ENCODE measurements at places on chromosomes 2 and 18.

- no peak for DNase-seq
These were observed 3.7 kb downstream of the ANKRD53 start for GRCh38 chr2:70981866-70982810.

DNA sequence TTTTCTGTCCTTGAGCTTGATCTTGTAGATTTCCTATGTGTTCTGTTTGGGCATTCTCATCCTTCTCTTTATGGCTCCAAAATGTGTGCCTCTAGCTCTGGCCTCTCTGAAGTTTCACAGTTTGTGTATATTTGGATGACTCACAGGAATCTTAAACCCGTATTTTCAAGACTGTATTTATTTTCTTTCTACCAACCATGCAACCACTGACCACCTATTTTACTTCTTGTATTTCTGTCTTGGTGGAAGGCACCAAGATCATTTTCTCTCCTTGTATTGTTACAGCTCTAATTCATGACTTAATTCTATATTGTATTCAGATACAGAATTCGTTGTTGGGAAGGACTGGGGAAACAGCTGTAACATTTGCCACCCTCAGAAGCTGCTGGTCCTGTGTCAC, 39.5 kb downstream of the ACSL3 start:
- DNase-seq, result no peak

GRCh38 chr2:100166701-100167100, 24.3 kb upstream of the AFF3 start:
- no peak for DNase-seq

- DNase-seq, result no peak
These were observed 79.3 kb downstream of the TXNL1 start for GRCh38 chr18:56559044-56559443.

DNA sequence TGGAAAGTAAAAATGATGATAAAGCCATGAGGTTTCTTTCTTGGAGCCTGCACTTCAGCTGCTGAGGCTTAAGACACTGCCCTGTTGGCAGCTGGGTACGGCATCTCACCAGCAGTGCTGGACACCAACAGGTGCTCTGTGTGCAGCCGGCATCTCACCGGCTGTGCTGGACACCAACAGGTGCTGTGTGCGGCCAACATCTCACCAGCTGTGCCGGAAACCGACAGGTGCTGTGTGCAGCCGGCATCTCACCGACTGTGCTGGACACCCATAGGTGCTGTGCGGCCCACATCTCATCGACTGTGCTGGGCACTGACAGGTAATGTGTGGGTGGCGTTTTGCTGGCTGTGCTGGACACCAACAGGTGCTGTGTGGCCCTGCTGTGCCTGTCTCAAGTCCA, 190.8 kb downstream of the TMEM18 start:
- no peak for DNase-seq

DNA sequence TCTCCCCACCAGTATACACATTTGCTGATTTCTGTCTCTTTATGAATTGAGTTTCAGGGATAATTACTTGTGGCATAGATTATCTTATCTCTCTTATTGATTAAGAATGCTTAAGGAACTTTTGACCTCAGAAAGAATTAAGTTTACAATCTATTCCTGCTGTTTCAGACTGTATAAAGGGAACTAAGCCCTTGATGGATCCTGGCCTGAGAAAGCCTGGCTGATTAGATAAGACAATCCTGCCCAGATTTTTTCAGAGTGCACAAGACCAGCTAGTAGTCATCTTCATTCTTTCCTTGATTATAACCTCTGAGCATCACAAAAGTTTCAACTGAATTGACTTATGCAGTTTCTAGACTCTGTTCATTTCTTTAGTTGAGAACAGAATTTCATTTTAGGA, 22.7 kb upstream of the TFPI start:
- no peak for DNase-seq

DNA sequence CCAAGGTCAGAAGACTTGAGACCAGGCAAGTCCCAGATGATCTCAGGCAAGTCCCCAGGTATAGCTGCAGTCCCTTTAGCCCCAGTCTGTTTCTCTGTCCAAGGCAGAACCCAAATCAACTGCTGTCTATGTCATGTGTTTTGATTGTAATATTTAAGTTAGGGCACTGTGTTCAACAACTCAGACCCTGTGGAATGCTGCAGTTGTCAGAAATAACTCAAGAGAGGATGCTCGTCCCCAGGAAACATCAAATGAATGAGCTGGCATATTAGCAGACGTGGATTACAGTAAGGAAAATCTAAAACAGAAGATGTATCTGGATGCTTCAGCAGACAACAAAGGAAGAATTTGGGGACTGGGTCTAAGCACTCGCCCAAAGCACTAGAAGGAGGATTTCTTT, 70.1 kb downstream of the BCL11A start:
- DNase-seq, result no peak

- DNase-seq, result no peak
These were observed 50.8 kb downstream of the AGAP1 start for GRCh38 chr2:235544689-235544969.

- no peak for DNase-seq
These were observed 92.5 kb downstream of the KCNF1 start for GRCh38 chr2:11004199-11004598.

GRCh38 chr2:75407038-75407530, 153.7 kb downstream of the EVA1A start:
- DNase-seq, result no peak

DNA sequence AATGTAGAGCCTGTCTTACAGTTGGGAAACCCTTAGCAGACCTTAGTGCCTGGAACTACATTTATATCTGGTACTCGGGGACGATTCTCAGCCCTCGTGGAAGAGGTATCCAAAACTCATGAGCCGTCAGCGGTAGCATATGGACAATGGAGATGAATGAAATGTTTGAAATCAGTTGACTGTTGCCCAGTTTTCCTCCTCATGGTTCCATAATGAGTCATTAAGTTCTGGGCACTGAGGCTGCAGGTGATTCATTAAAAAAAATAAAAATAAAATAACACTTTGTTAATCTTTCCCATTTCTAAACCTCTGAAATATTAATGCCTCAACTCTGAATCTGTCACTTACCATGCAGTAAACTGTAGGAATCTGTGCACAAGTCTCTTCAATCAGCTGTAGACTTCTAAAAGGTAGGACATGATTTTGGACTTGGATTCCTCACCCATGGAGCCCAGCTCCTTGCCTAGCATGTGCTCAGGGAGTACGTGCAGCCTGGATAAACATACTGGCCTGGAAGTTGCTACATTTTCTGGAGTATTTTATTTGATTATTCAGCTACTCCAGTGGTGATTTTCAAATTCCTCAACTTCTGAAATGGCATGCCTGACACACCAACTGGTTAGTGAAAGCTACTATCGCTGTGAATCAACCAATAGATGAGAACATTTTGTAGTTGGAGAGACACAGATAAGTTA, 979.2 kb downstream of the CNTNAP5 start:
- no peak for DNase-seq
